Right ventricle myocardium superior (tissue), 1 donor: ENCODE measurements at places on chromosomes 3 and 15.
A peak's percentile ranks its signal among the peaks of the same experiment; 100 is the strongest.

DNA sequence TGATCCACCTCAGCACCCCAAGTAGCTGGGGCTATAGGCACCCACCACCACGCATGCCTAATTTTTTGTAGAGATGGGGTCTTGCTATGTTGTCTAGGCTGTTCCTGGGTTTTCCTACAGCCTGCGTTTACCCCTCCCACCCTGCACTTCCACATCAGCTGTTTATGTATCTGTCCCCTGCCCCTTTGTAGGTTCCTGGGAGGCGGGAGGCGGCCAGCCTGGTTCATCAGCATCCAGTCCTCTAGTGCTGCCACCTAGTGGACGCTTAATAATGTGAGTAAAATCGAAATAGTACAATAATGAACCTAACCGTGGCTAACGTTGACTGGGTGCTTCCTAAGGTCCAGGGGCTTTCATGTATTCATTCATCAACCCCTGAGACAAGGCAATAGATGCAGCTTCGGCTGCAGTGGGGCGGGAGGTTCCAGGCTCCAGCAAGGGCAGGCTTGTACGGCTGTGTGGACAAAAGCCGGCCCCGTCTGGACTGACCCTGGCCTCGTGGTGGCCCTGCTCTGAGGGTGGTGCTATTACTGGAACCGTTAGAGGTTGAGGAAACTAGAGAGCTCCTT, 1.2 kb upstream of the LCTL start:
- peak; percentile 66 for DNase-seq

DNA sequence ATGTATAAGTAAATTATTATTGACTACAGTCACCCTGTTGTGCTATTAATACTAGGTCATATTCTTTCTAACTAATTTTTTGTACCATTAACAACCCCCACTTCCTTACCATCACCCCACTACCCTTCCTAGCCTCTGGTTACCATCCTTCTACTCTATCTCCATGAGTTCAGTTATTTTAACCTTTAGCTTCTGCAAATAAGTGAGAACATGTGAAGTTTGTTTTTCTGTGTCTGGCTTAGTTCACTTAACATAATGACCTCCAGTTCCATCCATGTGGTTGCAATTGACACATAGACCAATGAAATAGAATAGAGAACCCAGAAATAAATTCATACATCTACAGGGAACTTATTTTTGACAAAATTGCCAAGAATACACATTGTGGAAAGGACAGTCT, 55.4 kb upstream of the CHRNB4 start:
- no peak for DNase-seq

DNA sequence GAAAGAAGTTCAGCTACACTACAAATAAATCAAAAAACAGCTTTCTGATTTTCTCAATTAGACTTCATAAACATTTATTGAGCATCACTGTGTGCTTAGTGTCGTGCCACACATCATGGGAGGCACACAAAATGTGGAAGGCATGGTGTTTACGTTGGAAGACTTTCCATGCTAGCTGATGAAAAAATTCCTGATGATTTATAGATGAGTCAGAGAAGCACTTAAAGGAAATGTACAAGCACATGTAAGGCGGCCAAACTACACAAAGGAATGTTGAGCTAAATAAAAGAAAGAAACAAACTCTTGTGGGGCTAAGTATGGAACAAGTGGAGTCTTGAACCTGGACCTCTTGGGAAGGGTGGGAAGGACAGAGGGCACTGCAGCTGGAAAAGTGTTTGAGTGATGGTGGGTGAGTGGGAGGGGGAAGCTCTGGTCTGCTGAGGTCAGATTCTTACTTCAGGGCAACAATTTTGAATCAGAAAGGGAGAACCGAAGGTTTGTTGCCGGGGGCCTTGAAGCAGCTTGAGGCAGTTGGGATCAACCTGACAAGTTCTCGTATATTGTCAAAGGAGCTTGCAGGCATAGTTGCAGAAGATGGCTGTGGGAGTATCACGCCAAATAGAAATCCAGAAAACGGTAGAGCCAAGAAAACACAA, 66.9 kb downstream of the FOXB1 start:
- no peak for DNase-seq

DNA sequence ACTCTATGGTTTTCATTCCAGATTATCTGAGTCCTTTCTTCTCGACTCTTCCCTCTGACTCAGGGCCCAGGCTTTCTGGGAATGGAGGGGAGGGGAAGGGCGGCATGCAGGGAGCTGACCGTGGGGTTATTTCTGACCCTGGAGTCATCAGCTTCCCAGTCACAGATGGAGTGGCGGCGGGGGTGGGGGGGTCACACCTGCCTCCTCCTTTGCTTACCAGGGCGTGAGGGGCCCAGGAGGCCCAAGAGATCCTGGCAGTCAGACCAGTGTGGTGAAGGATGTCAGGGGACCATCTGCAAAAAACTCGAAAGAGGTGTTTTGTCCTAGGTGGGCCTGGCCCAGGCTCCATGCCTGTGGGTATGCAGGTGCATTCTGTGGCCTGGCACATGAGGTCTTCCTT, 996 bp upstream of the XIRP1 start:
- no peak for DNase-seq

- no peak for DNase-seq
Observed at GRCh38 chr3:124786511-124787241, 56.4 kb downstream of the UMPS start.

DNA sequence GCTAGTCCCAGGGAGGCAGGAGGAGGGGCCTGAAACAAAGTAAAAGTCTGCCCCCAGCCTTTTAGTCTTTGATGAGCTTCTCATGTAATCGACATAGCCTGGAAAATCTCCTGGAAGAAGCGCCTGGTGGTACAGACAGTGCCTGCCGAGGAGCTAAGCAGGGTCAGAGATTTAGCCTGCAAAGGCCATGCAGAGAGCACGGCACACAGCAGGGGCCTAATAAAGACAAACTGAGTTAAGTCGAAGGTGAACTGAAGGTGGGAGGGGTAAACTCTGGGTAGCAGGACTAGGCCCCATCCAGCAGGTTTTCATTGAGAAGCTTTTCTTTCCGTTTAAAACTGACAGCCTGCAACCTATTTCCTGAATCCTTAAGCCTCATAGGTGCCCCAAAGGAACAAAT, 115.5 kb upstream of the ABHD17C start:
- DNase-seq = no peak

- no peak for DNase-seq
Observed at GRCh38 chr3:72298201-72299152, 513.5 kb upstream of the PROK2 start.

GRCh38 chr3:125032100-125032643, 23.6 kb downstream of the HEG1 start:
- DNase-seq = peak; percentile 45

GRCh38 chr15:79943820-79944219, 27.2 kb downstream of the BCL2A1 start:
- no peak for DNase-seq
